Activated naive CD4-positive, alpha-beta T cell (primary cell): ENCODE measurements at places on chromosomes 3 and 15.

GRCh38 chr3:72629191-72629631, 219.0 kb downstream of the SHQ1 start:
- DNase-seq: no peak

GRCh38 chr3:43783987-43784639, 93.4 kb downstream of the ABHD5 start:
- no peak for DNase-seq

DNA sequence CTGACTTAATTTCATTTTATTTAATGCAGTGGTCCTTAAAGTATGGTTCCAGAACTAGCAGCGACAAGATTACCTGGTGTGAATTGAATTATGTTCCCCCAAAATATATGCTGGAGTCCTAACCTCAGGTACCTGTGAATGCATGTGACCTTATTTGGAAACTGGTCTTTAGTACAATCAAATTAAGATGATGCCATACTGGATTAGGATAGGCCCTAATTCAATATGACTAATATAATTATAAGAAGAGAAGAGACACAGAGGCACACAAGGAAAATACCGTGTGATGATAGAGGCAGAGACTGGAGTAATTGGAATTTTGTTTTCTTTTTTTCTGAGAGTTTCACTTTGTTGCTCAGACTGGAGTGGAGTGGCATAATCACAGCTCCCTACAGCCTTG, 12.6 kb upstream of the SPATA16 start:
- DNase-seq: no peak

DNA sequence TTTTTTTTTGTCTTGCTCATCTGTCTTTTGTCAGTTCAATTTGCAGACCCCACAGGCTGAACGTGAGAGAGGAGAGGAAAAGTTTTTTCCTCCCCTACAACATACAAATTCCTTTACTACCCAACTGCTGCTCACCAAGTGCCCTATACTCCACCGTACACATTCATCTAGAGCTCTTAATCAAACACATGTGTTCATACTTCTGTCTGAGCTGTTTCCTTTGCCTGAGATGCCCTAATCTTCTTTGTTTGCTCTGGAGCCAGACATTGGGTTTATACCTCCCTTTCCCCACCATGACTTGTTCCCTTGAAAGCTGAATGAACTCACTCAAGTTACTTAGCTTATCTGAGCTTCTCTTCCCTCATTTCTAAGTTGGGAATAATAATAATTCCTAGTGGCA, 122.7 kb upstream of the RASGRP1 start:
- DNase-seq: no peak

GRCh38 chr15:54681584-54681983, 515.2 kb downstream of the RSL24D1 start:
- DNase-seq: no peak

DNA sequence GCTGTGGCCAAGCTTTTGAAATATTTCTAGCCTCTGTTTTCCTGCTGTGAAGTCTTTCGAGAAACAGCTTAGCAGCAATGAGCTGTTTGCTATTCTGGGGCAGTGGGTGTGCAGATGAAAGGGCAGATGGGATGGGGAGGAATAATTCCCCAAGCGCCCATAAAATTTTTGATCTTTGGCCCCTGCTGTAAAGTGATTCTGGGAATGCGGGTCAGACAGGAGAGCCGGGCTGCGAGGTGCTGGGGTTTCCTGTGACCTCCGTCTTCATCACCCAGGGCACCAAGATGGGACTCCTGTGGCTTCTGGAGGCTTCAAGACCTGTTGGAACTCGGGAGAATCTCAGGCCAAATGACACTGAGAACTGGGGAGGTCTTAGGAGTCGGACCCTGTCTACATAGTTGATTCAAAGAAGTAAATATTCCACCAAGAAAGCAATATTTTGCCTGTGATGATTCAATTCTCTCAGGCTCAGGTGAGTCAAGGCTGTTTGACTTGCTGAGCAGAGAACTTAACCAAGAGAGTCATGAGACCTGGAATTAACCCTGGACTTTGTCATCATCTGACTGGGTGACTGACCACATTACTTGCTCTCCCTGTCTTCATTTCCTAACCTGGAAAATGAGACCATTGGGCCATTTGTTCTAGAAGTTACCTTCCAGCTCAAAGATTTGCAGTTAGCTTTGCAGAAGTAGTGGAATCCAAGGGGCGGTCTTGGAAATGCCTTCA, 86.4 kb downstream of the POLR2M start:
- DNase-seq: no peak

DNA sequence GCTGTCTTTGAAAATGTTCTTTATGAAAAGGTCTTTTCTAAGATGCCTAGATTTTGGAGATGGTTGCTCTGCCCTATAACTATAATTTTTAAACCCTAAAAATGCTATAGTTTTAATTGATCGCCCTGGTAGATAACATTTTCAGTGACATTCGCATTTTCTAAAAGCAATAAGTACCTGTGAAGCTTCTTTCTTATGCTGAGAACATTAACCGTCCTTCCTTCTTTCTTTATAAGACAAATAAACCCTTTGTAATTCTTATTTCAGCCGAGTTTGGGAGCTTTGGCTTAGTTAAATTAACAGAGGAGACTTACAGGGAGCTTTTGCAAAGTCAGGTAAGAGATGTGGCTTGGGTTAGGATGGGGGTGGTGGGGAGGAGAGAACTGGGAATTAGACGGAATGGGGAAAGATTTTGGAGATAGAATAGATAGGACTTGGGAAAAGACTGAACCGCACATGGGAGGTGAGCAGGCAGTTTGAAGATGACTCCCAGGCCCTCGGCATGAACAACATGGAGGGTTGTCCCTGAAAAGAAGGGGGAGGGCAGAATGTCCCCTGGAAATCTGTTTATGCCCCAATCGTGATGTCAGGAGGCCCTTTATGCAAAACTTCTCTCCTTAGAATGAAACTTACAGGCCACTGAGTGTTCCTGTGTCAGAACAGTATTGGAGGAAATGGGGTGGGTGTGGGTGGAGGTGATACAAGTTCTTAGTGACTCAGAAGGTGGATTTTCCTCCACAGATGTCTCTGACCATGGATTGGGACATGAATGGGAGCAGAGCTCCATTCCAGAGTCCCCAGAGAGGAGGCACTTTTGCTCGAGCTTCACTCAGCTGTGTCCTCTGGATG, 76.2 kb upstream of the LARS2 start:
- no peak for DNase-seq

DNA sequence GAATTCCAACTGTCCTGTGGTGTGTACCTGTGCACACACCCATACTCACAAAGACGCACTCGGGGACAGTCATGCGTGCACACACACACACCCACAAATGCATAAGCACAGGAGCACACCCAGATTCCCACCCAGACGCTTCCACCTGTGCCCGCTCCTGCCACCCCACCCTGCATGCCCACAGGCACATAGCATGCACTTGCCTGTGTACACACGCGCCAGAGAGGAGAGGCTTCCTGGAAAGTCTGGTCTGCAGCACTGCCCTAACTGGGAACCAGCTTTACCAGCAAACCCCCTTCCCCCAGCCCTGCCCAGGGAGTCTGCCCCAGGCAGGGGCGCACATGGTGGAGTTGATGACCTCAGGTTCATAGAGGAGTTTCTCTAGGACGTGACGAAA, 246.2 kb downstream of the UACA start:
- no peak for DNase-seq

- no peak for DNase-seq
Measured at GRCh38 chr3:66413151-66413751, 87.6 kb downstream of the LRIG1 start.

- no peak for DNase-seq
Measured at GRCh38 chr3:148896062-148896461, 31.0 kb downstream of the CPA3 start.

DNA sequence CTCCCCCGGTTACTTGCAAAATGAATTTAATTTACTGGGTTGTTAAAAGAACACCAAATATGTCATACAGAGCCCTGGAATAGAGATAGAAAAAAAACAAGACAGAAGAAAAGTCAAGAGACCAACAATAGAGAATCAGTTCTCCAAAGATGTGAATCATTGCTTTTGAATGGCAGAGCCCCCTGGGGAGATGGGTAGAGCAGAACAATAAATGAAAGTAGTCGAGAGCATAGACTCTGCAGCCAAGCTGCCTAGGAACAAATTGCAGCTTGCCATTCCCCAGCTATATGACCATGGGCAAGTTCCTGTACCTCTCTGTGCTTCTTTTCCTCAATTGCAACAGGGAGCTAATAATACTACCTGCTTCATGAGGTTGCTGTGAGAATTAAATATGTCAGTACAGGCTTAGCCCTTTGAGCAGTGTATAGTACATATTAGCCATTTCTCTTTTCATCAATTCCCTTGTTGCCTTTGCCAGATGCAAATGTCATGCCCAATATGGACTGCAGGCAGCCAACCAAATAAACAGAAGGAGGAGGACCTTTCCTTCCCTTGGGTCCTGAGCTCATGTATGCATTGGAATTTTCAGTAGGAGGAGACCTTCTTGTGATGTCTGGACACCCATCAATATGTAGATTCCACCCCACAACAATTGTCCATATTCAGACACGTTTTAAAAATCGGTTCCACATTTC, 25.0 kb upstream of the BFSP2 start:
- no peak for DNase-seq

DNA sequence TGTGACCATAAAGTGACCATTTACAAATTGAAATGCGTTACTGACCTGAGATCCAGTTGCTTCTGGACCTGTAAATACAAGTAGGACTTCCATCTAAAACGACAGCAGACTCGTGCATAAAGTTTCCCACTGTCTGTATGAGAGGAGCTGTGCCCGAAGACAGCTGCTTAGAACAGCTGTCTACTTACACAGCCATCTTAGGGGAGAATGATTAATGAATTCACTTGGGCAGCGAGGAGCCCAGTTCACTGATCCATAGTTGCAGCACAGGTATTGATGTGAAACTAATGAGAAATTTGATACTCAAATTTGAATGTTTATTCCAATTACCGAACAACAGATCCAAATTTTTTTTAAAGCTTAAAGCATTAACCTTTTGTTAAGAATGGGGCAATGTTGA, 748.1 kb downstream of the NR2F2 start:
- no peak for DNase-seq

DNA sequence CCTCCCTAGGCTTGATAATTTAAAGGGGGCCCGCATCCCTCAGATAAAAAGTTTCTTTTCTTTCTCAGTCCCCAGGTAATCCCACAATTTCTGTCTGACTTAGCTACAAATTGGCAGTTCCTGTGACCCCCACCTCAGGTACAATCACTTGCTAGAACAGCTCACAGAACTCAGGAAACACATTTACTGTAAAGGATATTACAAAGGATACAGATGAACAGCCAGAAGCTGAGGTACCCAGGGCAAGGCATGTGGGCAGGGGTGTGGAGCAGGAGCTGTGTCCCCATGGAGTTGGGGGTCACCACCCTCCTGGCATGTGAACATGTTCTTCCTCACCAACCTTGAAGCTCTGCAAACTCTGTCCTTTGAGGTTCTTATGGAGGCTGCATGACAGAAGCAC, 73.8 kb downstream of the CMTM8 start:
- no peak for DNase-seq

- DNase-seq: no peak
Measured at GRCh38 chr3:50873376-50874157, 198.8 kb downstream of the DOCK3 start.

GRCh38 chr3:162367429-162368260, 871.0 kb downstream of the OTOL1 start:
- no peak for DNase-seq

GRCh38 chr3:129838086-129838485, 55.4 kb downstream of the TMCC1 start:
- DNase-seq: no peak

- no peak for DNase-seq
Measured at GRCh38 chr3:45488591-45488990, 100.2 kb downstream of the LARS2 start.

- DNase-seq: no peak
Measured at GRCh38 chr3:4776980-4777581, 202.2 kb upstream of the BHLHE40 start.

GRCh38 chr3:24023197-24023596, 78.1 kb downstream of the NR1D2 start:
- DNase-seq: no peak

DNA sequence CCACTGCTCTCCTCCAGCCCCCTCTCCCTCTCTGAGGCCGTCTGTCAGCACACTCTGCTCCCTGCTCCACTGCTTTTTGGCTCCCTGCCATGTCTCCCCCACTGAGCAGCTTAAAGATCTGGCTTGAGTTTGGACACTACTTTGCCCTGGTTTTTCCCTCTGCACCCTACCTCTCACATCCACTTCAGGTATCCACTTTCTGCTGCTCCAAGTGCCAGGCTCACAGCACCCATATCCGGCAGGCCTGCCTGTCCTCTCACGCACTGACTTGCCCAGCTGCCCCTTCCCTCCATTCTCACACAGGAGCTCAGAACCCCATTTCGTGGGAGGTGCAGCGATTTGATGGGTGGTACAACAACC, 3.7 kb downstream of the DUOX1 start:
- DNase-seq: no peak
